ENCODE measurements at places on chromosomes 1 and 21.

DNA sequence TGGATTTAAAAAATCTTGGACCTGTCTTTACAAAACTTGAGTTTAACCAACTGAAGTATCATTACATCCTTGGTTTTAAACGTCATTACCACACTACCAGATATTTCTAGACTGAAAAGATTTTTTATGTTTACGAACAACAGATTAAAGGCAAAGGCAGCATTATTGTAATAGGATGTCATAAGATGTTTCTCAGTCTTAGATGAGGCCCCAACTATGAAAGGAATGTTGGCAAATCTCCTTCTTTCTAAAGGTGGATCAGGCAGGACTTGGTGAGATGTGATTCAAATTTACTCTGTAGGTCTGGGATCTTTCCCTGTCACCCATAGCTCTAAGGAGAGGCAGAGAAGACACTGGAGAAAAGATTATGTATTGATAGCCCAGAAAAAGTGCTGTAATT, 417.9 kb downstream of the PTBP2 start:
- DNase-seq: no peak

DNA sequence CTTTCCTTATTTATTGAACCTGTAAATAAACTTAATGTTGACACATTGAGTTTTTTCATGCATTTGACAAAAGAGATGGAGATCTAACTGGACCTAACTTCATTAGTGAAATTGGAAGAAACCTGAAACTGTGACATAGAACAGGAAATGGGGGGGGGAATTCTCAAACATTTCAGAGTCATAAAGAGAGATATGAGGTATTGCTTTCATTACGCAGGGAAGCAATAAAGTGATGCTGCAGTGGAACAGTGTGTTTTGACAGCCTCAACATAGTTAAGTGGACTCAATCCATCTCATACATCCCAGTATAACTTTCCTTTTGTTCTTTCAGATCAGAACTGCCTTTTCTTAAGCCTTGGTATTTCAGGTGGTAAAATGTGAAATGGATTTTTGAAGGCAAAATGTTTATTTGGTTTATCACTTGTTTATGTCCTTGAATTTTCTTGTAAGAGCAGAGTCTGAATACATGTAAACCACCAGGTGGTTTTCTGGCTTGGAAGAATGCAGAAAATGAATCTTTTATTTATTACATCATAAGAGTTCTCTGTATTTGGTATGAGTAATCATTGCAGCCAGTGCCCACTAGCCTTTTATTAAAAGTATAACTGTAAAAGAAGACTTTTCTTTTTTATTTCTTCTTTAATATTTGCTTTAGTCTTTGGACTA, 132.5 kb downstream of the ZNF326 start:
- no peak for DNase-seq

DNA sequence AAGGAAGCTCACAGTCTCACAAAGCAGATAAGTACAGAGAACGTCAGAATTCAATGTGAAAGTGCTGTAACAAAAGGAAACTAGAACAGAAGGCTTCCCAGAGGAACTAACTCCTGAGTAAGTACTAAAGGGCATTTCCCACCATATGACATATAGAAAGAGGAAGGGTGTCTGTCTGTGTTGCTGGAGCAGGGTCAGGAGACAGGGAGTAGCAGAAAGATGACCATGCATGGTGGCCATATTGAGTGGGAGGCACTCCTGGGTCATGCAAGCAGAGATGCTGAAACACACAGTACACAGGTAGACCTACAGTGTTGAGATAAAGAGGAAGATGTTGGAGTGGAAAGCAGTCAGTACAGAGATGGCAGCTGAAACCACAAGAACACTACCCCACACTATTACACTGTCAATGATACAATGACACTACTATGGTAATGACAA, 47.3 kb downstream of the SLC25A24 start:
- peak; percentile 81 for DNase-seq

DNA sequence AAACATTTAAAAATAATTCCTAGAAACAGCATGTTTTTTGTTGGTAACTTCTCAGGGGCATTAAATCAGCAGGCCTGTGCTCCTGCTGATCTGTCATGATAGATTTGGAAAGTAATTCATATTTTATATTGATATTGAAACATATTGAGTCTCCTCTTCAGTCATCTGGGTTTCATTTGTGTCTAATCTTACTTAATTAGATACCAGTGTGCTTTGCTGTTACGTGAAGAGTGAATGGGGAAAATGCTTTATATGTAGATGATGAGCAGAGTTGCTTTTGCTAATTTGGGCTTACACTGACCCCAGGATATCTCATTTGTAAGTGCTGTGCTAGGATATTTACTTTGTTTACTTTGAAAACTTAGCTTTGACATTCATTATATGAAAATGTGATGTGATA, 45.9 kb downstream of the CHRM3 start:
- DNase-seq: no peak

DNA sequence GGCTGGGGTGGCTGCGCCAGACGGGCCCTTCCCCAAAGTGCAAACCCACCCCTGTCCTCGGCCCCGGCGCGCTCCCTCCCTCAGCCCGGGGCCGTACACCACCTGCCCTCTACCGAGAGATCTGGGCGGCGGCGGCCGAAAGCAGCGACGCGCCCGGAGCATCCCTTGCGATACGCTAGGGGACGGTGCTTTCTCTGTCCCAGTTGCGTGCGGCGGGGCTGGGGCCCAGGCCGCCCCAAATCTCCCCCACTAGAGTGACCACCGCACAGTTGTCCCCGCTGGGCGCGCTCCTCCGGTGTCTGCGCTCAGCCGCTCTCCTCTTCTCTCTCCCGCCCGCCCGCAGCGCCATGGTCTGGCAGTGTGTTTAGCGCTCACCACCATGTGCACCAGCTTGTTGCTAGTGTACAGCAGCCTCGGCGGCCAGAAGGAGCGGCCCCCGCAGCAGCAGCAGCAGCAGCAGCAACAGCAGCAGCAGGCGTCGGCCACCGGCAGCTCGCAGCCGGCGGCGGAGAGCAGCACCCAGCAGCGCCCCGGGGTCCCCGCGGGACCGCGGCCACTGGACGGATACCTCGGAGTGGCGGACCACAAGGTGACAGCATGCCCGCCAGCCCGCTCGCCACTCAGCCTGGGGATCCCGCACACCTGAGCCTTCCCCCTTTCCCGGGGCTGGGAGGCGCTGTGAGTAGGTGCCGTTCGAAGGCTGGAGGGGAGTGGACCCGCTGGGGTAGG, 1.0 kb downstream of the ST6GALNAC5 start:
- no peak for DNase-seq

- no peak for DNase-seq
Observed at GRCh38 chr1:25040122-25040685, 110.1 kb upstream of the RUNX3 start.

GRCh38 chr1:7942214-7942921, 1.7 kb upstream of the TNFRSF9 start:
- peak; percentile 57 for DNase-seq

- no peak for DNase-seq
Observed at GRCh38 chr1:19080721-19081120, 124.2 kb upstream of the IFFO2 start.

GRCh38 chr1:117565745-117566455, 39.9 kb upstream of the TENT5C start:
- no peak for DNase-seq

GRCh38 chr1:64828829-64829228, 84.0 kb downstream of the RAVER2 start:
- DNase-seq: peak; percentile 16

DNA sequence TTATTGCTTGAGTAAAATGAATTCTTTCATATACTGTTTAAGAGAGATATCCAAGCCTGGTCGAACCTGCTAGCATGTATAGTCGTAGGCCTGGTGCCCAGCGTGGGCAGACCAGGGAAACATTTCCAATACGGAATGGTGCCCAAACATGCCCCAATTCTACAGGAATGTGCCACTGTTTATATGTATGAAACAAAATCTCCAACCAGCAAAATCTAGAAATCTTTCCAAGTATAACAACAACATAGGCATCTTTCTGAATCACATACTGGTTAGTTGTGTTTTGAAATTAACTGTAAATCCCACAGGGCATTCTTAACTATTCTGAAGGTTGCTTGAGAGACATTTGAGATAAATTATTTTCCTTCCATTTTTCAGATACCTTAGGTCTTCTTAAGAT, 17.0 kb upstream of the ABCD3 start:
- DNase-seq: no peak

DNA sequence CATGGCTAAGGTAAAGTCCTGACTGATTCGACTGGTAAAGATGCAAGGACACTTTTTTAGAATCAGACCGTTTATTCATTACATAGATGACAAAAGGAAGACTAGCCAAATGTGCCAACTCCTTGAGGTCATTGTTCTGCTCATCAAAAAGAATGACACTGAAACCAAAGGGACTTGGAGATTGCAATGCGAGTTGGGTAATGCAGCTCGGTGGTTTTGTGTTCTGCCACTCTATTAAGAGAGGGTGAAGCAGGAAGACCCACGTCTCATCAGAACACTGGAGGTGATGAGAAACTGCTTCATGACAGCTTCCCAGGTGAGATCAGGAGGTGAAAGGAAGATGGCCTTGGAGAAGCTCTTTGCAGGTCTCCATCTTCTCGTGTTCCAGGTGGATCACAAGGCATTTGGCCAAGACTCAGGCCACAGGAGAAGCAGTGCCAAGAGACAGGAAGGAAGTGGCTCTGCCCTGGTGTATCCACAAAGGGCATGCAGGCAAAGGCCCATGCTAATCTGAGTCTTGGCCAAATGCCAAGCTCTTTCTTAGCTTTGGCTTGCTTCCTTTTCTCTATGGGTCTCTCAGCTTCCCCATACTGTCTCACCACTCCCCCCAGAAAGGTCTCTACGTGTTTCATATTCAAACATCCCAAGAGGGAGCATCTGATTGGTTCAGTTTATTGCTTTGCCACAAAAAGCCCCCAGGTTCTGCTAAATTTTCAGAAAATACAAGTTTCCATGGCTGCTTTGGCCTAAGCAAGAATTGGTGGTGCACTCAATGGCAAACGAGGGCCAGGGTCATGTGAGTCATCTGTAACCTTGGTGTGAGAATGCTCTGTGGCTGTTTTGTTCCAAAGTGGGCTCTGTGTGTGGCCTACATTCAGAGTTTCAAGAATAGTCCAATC, 5.7 kb upstream of the CCT8 start:
- DNase-seq: no peak

GRCh38 chr1:110336300-110337039, 2.7 kb upstream of the RBM15 start:
- DNase-seq: no peak

DNA sequence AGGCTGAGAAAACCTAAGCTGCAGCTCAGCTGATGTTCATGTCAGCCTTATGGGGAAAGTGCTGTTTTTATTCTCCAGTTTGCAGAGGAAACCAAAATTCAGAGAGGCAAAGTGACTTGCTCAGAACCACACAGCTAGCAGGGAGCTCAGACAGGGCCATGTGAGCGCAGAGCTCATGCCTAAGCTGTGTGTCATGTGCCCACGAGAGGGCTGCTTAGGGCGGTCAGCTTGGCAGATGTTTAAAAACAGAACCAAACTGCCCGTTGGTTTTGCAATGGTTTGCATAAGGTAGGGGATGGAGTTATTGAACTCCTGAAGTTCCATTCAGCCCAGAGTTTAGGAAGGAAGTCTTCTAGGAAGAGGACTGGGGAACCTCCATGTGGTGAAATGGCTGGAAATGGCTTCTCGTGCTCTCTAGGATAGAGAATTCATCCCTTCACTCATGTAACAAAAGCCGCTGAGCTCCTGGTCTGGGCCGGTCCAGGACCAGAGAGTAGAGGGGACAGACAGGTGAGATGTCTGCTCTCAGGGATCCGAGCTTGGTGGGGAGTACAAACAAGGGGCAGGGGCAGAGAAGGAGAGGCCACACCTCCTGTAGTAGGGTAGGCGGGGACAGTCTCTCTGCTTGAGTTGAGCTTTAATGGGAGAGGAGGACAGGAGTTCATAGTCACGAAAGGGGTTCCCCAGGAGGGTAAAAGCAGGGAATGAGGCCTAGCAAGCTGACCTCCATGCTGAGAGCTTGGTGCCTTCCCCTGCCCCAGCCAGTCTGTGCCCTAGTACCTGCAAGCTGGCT, 46.9 kb downstream of the ARHGEF10L start:
- peak; percentile 61 for DNase-seq

GRCh38 chr1:214205053-214205452, 75.9 kb upstream of the SMYD2 start:
- no peak for DNase-seq

- no peak for DNase-seq
Observed at GRCh38 chr1:154557248-154557938, 1.1 kb downstream of the UBE2Q1 start.

GRCh38 chr1:60888126-60888525, 194.2 kb upstream of the NFIA start:
- no peak for DNase-seq

DNA sequence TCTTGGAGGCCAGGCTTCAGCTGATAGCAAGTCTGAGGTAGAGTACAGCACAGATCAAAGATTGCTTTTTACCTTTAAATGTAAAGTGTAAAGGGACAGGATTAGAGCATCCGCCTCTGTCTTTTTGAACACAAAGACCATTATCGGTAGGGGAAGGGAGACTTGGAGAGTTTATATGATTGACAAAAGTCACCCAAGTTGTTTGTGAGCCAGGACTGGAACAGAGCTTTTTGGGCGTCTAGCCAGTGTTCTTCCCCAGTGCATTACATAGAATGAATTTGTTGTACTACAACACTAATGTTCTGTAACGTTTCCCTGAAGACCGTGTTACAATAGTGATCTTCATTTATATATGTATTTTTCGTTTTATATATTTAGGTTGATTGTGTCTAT, 9.3 kb upstream of the PIGC start:
- no peak for DNase-seq

DNA sequence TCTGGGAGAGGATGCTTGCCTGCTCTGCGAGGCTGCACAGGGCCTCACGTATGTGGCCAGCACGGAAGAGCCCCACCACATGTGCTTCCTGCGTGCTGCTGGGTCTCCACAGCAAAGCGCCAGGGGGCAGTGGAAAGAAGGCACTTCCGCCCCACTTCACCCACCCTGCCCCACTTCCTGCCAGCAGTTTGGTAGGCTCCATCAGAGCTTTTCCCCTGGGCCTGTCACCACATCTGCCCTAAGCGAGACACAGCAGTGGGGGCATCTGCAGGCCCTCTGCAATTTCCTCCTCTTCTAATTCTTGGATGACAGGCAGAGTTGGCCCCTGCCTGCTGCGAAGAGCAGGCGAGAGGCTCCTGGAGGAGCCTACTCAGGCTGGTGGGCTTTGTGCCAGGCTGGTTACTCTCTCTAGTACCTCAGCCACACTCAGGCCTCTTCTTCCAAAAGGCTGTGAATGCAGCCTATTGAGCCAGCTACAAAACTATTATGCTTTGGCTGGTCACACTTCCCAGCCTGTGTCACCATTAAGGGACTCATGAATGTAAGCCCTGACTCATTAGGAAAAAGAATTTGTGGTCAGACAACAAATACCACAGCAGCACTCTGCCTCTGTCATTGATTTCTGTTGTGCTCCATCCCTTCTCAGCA, 25.0 kb downstream of the CD244 start:
- DNase-seq: no peak

GRCh38 chr1:70902211-70902610, 145.4 kb downstream of the PTGER3 start:
- no peak for DNase-seq

- DNase-seq: peak; percentile 55
Observed at GRCh38 chr1:1858382-1859086, 32.4 kb downstream of the GNB1 start.

DNA sequence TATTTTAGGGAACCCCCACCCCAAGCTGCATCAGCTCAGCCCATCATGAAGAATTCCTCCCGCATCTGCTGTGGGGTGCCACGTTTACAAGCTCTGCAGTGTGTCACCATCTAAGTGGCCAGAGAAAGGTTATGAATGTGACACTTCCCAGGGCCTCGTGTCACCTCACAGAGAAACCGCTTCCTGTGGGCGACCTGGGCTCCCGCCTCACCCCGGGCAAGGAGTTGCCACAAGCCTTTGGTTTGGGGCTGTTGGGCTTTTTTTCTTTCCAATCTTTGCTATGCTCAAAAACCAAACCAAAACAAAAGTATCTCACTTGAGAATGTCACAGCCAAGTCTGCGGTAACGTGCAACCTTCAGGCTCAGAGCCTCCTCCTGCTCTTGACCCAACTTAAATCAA, 82.1 kb upstream of the ARHGEF16 start:
- DNase-seq: no peak

Measured in inflammatory macrophage treated with lipopolysaccharide for 1 hour (primary cell).